Stimulated activated CD4-positive, alpha-beta T cell treated with anti-CD3 and anti-CD28 coated beads, Interleukin-1b, Interleukin-23, amount 100 ng/mL, for 1 hour (primary cell): ENCODE measurements at places on chromosomes 13 and 19.

GRCh38 chr19:40090241-40091204 lies at the start of gene ZNF780A:
Gene ZNF780A (minus strand): TSS chr19:40090943. CDS start chr19:40084753, 6,190 bp downstream.
- peak; percentile 50 for DNase-seq

DNA sequence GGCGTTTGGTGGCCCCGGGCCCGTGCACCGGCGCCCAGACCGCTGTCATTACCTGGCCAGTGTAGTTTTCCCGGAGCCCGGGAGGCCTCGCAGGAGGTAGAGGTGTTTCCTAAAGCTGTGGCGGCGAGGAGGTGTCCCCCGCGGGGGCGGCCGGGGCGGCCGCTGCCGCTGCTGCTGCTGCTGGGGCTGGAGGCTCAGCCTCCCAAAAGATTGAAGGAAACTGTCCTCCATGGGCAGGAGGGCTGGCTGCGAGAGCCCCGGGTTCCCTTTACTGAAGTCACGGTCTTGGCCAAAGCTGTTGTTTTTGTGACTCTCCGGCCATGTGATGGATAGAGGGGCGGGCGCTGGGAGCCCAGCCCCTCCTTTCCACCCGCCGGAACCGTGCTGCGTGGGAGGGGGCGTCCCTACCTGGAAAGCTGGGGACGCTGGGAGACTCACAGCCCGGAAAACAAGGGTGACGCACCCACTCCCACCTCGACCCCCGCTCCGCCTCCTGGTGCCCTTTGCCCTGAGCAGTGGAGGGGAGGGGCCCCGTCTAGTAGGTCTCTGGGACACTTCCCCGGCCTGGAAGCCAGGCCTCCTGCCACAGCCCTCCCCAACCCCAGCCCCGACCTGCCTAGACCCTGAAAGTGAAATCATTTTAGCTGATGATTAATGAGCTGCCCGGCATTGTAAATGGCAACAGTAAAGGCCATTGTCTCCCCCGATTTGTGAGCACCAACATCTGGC lies at the start of gene N4BP2L1:
Gene N4BP2L1 (minus strand): TSS at position 279 of the 729 bp plus-strand sequence. CDS start 48 bp downstream, at position 231.
- DNase-seq = peak; percentile 78

- no peak for DNase-seq
Measured at GRCh38 chr13:36709136-36709890, 35.5 kb downstream of the SERTM1 start.

DNA sequence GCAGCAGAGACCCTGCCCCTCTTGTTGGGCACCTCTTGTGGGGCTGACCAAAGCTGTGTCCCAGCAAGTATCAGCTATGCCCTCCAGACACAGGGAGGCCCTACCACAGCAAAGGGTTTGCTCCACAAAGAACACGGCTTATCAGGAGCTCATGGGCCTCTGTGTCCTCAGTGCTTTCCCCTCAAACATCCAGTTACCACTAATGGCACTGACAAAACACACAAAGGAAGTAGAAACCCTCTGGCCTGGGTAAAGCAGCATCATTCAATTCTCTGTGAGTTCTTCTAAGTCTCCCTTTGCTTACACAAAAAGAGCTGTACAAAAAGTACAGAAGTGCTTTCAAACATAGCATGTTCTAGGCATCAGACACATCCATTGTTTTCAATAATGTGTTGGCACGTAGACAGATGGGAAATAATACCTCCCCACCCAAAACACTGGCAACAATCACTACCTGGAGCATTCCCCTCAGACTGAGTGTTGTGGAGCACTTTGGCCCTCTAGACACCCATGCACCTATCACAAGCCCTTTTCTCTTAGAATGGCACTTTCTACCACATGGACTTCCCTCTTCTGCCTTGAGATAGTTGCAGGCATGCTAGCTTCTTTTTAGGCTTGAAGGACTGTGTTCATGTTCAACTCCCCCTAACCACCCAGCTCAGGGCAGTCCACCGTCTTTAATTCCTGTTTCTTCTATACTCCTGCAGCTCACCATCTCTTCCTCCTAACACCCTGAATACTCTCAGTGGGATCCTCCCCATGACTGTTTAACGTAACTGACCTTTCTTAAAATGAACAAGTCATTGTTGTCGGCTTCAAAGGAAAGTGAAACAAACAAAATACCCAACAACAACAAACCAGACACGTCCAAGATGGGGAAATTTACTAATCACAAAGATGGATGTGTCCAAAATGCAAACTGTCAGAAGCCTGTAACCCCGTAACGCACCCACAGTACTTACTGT lies 43.5 kb downstream of the ATP7B start:
- no peak for DNase-seq

- no peak for DNase-seq
Measured at GRCh38 chr13:73081256-73081915, 22.6 kb downstream of the KLF5 start.

DNA sequence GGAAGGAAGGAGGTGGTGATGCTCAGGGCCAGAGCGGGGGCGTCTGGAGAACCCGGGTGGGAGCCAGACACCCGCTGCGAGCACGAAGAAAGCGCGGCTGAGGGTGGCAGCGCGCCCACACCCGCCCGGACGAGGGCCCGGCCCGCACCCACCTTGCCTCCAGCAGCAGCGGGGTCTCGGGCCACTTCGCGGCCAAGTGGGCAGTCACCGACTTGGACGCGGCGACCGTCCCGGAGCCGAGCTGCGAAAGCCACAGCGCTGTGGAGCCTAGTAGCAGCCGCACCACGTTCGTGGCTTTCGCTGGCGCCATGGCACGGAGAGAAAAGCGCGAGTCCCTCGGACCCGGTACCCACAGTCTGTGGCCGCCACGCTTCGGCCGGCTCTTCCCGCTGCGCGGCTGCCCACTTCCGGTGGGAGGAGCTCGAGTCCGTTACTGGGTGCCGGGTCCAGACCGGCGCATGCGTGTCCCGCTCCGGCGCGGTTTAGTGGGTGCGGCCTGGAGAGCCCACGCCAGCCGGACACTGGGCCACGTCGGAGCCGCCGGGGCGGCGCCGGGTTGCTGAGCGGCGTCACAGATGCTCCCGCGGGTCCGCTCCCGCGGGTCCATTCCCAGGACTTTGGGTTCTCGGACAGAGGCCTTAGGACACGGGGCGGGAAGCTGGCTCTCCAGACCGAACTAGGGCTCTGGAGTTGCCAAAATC lies at the start of gene UGGT2:
Gene UGGT2 (minus strand): TSS at position 399 of the 701 bp plus-strand sequence. CDS start 89 bp downstream, at position 310.
- no peak for DNase-seq

DNA sequence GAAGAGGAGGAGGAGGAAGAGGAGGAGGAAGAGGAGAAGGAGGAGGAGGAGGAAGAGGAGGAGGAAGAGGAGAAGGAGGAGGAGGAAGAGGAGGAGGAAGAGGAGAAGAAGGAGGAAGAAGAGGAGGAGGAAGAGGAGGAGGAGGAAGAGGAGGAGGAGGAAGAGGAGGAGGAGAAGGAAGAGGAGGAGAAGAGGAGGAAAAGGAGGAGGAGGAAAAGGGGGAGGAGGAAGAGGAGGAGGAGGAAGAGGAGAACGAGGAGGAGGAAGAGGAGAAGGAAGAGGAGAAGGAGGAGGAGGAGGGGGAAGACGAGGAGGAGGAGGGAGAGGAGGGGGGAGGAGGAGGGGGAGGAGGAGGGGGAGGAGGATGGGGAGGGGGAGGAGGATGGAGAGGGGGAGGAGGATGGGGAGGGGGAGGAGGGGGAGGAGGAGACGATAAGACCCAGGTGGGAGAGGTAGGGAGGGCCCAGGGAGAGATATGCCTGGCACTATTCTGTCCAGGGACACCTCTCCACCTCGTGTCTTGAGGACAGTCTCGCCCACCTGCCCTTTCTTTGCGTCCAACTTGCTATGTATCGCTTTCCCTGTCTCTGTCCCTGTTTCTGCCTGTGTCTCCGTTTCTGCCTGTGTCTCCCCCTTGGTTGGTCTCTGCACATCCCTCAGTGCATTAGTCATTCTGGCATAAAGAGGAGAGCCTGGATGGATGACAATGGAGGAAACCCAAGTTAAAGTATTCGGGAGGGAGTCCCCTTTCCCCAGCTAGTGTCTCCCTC lies 7.1 kb upstream of the KLK5 start:
- no peak for DNase-seq

- no peak for DNase-seq
Measured at GRCh38 chr13:38784036-38784880, 97.4 kb downstream of the FREM2 start.

DNA sequence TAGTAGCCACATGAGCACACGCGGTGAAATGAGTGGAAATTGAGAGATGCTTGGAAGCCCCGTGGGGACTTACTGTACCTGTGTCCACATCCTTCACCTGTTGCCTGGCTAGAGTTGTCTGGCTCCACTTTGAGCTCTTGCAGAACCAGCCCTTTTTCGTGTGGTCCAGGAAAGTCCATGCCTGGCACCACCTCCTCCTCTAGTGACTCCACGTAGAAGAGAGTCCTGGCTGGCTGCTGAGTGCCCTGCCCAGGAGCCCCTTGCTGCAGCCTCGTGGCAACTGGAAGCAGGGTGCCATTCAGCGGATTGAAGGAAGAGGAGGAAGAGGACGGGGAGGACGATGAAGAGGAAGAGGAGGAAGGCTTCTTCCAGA lies 515 bp upstream of the ATXN8OS start:
- no peak for DNase-seq

DNA sequence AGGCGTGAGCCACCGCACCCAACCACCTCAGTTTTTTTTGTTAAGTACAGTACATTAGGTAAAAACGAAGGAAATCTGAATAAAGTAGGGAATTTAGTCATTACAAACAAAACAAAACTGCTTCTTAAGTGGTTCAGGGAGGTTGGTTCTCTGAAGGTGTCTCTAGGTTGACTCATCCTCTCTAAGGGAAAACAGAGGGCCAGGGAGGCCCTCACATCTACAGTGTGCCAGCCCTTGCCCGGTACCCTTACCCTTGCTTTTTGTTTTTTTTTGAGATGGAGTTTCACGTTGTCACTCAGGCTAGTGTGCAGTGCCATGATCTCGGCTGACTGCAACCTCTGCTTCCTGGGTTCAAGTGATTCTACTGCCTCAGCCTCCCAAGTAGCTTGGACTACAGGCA lies 17.2 kb upstream of the JUND start:
- no peak for DNase-seq

DNA sequence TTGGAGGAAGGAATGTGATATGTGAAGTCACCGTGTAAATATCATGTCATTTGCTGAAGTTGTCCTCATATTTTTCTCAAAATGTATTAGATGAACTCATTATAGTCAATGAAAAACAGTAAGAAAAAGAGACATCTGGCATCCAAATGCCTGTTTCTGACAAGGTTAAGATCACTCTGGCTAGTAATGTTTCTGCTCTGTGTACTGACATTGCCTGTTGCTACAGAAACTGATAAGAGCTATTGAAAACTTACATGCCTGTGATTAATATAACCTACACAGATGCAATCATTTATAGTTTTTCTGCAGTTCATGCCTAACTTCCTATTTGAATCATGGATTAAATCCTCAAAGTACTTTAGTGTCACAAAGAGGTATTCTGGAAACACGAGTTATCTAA lies 249.8 kb downstream of the NBEA start:
- DNase-seq = no peak

- DNase-seq = no peak
Measured at GRCh38 chr13:42633495-42633894, 59.5 kb downstream of the TNFSF11 start.

DNA sequence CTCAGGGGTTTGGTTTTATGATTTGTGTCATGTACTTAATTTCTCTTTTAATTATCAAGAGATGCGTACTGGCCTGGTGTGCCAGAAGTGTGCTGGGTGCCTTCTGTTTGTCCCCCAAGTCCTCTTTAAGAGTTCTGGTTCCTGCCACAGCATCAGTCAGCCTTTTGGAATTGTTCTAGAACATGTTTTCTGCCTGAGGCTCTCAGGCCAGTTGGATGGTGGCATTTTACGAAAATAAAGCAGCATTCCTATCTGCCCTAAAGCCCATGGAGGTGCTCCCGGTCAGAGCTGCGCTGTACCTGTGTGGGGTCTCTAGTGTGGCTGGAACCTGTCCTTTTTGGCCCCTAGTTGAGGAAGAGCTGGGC lies 54.1 kb downstream of the TSSK6 start:
- no peak for DNase-seq

GRCh38 chr19:6705931-6706632 lies 14.4 kb downstream of the C3 start:
- DNase-seq = no peak

DNA sequence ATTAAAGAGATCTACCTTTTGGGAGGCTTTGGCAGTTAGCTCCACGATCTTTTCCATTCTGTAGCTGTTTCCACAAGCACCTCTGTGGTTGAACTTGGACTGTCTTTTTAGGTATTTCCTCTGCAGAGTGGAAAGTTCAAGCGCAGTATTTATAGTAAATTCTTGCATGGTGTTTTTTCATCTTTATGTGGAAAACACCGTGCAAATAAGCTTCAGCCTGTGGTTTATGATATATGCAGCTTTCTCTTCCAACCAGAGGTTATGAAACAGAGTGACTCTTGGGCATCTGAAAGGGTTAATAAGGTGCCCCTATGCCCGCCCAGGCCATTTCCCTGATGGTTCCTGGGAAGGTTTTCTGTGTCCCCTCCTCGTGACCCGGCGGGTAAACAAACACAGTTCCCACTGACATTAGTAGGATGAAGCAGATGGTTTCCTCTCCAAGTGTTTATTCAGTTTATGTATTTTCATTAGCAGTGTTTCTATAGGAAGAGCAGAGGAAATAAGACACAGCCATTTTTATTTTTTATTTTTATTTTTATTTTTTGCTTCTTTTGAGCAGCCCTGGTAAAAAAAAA lies 39.7 kb upstream of the RNF113B start:
- DNase-seq = no peak

DNA sequence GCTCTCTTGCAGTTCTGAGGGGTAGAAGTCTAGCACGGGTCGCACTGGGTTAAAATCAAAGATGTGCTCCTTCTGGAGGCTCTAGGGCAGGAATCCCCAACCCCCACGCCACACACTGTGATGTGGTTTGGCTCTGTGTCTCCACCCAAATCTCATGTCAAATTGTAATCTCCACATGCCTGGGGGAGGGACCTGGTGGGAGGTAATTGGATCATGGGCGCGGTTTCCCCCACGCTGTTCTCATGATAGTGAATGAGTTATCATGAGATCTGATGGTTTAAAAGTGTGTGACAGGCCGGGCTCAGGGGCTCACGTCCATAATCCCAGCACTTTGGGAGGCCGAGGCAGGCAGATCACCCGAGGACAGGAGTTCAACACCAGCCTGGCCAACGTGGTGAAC lies 26.6 kb upstream of the CALM3 start:
- peak; percentile 28 for DNase-seq

- DNase-seq = peak; percentile 45
Measured at GRCh38 chr19:3132971-3133792, 2.7 kb upstream of the GNA15 start.

- DNase-seq = no peak
Measured at GRCh38 chr13:29785978-29786377, 64.4 kb downstream of the UBL3 start.

- no peak for DNase-seq
Measured at GRCh38 chr13:76687467-76687866, 198.7 kb downstream of the KCTD12 start.

GRCh38 chr13:43516401-43516833 lies 270.4 kb downstream of the ENOX1 start:
- no peak for DNase-seq
